ENCODE measurements at places on chromosomes 3 and 15.

DNA sequence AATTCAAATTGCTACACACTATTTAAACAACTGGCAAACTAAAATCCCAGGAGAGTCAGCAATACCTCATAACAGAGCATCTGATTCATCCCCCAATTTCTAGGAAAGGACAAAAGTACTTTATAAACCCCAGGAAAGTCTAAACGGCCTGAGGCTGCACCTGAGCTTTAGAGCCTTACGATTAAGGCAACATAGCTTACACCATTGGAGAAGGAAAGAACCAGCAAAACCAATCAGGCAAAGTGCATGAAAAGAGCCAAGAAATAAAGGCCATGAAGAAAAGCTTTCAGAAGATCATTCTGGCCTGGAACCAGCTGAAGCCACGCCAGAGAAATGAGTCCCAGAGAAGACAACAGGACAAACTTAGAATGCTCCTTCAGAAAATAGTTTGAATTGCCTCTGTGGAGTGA lies 48.1 kb downstream of the PTPN9 start:
- DNase-seq: no peak

GRCh38 chr15:83716605-83717004 lies 62.7 kb downstream of the ADAMTSL3 start:
- no peak for DNase-seq

- DNase-seq: no peak
Observed at GRCh38 chr3:94020293-94020692, 8.1 kb downstream of the STX19 start.

GRCh38 chr3:177037241-177037640 lies 160.0 kb downstream of the TBL1XR1 start:
- DNase-seq: no peak

DNA sequence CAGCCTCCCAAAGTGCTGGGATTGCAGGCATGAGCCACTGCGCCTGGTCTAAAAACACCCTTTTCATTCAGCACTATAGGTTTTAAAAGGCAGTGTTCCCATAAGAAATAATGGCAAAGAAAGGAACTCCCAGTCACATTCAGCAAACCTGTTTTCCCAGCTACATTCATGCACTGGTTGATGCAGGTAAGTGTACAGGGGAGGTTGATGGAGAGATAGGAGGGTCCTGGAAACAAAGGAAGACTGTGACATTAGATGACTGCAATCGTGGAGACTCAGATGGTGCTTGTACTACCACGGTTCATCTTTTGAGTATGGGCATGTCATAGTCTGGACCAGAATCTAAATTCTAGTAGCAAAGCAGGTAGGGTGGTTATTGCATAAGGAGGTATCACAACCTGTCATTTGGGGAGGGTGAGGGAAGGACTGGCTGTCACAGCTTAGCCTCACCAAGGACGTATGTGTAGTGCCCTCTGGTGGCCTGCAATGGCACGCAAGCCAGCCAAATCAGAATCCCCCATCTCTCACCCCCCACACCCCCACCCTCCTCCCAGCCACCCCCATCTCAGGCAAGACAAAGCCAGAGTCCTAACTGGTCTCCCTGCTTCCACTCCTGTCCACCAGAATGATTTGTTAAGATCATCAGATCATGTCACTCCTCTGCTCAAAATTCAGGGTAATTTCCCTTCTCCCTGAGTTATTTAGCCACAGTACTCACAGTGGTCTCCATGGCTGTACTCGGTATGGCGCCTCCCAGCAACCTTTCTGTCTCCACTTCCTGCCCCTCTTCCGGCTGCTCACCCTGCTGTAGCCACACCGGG lies 28.8 kb upstream of the UBL7 start:
- peak; percentile 16 for DNase-seq

DNA sequence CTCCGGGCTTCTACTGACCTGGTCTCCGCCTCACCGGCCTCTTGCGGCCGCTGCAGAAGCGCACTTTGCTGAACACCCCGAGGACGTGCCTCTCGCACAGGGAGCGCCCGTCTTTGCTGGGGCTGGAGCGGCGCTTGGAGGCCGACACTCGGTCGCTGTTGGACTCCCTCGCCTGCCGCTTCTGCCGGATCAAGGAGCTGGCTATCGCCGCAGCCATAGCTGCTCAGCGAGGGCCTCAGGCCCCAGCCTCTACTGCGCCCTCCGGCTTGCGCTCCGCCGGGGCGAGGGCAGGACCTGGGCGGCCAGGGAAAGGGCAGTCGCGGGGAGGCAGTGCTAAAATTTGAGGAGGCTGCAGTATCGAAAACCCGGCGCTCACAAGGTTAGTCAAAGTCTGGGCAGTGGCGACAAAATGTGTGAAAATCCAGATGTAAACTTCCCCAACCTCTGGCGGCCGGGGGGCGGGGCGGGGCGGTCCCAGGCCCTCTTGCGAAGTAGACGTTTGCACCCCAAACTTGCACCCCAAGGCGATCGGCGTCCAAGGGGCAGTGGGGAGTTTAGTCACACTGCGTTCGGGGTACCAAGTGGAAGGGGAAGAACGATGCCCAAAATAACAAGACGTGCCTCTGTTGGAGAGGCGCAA lies 319.2 kb downstream of the FGF12 start:
- DNase-seq: no peak

DNA sequence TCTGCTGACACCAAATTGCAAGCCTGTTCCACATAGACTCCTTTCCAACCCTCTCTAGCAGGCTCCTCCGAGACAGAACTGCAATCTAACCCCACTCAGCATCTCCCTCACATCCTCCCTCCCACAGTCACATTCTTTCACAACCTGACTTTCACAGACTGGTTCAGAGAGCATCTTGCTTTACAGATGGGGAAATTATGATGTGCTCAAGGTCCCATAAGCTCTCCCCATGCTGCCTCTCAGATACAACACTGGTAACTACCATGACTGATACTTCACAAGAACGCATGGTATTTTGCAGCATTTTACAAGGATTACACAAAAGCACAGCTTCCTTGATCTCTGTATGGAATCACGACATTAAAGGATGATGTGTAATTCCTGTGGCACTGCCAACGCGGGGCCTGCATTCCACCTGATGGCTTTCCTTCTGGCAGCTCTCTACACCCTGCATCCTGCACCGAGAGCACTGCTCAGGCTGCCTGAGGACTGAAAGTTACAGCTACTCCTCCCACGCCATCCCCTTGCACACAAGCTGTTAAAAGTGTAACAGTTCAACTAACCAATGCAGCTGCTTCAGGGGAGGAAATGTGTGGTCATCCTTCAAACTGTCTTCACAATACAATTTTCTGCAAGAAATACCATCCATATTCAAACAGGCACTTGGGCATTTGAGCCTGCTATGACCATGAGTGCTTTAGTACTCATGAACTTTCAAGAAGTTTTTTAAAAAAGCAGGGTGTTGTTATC lies 27.6 kb downstream of the TBC1D2B start:
- DNase-seq: no peak

DNA sequence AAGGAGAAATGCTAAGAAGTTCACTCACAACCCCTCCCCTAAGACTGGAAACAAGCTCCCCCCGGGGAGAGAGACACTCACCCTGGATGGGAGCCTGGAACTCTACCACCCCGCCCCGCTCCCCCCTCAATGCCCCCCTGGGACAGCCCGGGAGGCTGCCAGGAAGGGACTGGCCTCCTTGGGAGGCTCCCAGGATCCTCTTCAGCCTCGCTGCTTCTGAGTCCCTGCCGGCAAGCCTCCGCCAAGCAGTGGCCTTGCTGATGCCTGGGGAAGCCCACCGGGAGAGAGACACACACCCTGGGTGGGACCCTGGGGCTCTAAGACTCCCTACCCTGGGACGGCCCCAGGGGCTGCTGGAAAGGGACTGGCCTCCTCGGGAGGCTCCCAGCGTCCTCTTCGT lies 33.4 kb downstream of the CPEB1 start:
- no peak for DNase-seq

- no peak for DNase-seq
Observed at GRCh38 chr15:92571824-92572223, 83.8 kb downstream of the FAM174B start.

GRCh38 chr3:194782698-194783404 lies 97.2 kb downstream of the FAM43A start:
- DNase-seq: peak; percentile 32

DNA sequence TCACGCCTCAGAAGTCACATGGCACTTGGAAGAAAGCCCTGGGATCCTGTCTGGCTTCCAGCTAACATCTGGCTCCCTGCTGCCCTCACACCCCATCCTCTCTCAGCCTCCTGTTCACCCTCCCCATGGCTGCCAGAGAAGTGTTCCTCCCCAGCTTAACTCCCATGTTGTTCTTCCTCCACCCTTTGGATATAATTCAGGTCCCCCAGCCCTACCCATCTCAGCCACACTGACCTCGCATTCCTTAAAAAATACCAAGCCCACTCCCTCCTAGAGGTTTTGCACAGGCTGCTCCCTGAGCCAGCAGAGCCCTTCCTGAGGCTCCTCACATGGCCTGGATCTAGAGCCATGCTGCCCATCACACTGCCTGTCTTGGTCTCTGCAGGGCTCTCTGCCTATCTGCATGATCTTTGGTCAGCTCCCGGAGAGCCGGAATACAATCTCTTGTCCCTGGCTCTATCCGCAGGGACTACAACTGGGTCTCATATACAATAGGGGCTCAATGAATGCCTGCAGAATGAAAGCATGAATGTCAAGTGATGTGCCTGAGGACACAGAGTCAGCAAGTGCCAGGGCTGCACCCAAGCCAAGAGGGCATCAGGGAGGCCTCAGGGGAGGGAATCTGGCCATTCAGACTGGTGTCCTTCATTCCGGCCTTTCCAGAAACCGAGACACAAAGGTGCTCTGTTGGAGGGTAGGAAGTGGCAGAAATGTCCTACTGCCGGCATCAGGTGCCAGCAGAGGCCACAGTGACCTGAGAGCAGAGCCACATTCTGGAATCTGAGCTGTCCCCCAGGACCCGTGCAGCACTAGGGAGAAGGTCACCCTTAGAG lies 3.8 kb upstream of the TKT start:
- no peak for DNase-seq

DNA sequence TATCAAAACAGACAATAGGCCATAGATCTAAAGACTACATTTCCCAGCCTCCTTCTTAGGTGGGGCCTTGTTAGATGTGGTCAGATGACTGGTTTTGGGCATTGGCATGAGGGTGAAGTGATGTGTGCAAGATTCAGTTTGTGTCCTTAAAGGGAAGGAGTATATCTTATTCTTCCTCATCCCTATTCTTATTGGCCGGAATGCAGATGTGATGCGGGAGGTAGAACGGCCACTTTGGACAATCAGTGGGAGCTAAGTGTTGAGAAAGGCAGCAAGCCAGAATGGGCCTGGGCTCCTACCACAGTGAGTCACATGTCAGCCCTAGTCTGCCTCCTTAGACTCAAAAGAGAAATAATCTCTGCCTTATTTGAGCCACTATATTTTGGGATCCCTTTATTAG lies 89.8 kb upstream of the MEX3B start:
- DNase-seq: no peak

DNA sequence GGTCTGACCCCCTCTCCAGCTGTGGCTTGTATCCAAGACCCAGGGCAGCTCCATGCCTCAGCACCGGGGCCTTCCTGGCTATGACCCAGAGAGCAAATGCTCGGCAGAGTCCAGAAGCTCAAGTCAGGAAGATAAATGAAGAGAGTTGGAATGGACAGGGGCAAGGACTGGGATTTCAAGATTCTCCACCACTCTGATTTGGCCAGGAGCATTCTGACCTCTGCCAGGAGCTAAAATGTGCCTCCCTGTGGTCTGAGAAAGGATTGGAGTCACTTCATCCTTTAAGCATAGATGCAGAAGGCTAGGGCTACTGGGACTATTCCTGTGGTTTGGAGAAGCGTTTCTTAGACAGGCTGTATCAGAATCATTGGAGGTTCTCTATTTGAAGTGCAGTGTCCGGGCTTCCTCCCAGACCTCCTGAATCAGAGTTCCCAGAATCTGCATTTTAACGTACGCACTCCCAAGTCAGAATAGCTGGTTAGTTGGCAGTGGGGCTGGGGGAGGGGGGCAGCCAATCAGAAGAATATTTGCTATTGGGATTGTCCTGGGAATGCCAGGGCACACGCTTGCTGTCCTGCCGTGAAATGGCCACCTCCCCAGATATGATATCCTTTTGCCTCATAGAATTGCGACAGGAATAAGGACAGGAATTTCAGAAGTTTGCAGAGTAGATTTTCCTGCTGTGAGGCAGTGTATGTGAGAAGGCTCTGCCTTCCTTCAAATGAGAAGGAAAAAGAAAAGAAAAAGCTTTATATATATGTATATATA lies 57.4 kb downstream of the HRH1 start:
- DNase-seq: no peak

DNA sequence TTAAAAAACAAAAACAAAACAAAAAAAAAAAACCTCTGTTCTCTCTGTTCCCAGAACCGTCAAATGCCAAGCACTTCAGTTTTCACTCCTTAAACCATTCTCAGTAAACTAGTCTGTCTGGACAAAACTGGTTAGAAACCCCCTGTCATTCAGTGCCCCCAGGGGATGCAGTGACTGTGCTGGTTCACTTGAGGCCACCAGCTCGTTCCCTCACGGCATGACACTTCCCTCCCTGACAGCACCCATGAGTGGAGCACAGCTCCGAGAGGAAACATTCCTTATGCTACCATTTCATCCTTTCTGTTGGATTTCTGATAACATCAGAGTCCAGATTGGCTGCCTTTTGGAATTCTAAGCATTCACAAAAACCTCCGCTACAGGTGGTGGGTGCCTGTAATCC lies 244.0 kb upstream of the TPM1 start:
- no peak for DNase-seq

DNA sequence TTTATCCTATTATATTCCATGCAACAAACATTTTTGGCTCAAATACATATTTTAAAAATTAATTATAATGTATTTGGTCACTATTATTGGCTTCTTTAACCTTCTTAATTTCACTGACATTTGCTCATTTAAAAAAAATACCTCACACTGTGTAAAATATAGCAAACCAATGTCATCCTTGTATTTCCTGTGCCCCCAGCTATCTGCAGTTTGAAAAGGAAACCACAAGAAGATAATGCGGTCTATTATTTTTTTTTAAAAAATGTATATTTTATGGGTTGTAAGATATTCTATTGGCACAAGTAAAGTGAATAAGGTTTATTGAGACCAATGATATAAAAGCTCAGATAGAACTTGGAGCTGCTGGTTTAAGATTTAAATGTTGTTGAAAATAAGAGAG lies 904.2 kb downstream of the SI start:
- DNase-seq: no peak

GRCh38 chr3:42014458-42014920 lies 52.6 kb upstream of the ULK4 start:
- peak; percentile 26 for DNase-seq

DNA sequence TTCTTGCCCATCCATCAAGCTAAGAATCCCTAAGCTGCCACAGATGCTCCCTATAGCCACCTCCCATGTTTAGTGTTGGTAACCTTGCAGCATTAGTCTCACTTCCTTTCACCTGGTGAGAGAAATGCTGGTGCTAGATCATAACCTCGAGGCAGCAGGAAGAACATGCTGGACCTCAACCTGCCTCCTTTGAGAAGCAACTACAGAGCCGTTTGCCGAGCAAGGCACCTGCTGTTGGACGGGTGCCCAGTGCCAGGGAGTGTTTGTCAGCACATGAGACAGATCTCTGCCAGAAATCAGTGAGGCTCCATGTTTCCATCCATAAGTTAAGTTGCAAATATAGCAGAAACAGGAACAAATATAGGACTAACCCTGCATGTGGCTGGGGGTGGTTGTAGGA lies 955.7 kb downstream of the TUSC7 start:
- DNase-seq: no peak

Data from Caki2 (cell line).